Skeletal muscle cell (primary cell): ENCODE measurements at places on chromosomes 2 and 18.

- no peak for DNase-seq
Observed at GRCh38 chr2:112010751-112011150, 44.3 kb upstream of the TMEM87B start.

DNA sequence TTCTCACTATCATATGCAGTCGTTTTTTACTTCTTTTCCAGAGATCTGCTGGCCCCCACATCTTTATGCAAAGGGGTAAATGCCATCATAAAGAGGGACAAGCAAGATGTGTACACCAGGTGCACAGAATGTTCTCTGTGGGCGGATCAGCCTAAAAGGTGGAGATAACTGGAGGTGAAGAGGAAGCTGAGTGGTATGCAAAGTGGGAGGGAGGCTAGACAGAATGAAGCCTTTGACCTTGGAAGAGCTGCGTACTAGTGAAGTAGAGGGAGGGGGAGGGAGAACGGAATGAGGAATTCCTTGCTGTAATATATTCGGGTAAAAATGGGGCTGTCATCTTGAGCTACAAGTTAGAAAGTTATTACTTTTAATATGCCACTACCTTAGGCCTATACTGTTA lies 287.5 kb upstream of the VRK2 start:
- no peak for DNase-seq

GRCh38 chr2:52423111-52423510 lies 1344.5 kb upstream of the CHAC2 start:
- no peak for DNase-seq

DNA sequence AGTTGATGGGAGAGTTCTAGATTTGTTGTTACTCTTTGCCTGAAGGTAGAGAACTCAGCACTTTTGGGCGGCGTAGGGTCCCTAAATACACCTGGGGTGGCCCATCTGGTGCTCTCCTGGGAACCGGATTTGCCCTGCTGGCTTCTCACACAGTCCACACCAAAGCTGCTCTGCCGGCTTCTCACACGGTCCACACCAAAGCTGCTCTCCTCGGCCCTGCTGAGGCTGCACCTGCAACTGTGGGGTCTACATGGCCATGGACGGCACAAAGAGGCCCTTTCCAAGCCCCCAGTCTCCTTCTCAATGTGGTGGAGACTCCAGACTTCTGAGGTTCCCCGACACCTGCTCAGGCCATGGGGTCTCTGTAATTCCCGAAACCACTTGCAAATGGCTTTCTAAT lies 124.8 kb upstream of the GPC1 start:
- DNase-seq = no peak
